ENCODE measurements at places on chromosomes 1 and 21. TPM values are rescaled to one million over a fixed set of nuclear protein-coding genes. Genes with fewer than 3 reads are reported as not detected.

The PODN gene
- 59.5 TPM for total RNA-seq

The OR2L8 gene
- total RNA-seq, result not detected

The RIT1 gene
- total RNA-seq, result 10.4 TPM

The SPRR3 gene
- not detected for total RNA-seq

The DNASE2B gene
- not detected for total RNA-seq

The ZMPSTE24 gene
- 36.6 TPM for total RNA-seq

The MTR gene
- 21.2 TPM for total RNA-seq

The ZMYND12 gene
- 1.2 TPM for total RNA-seq

The HSPB7 gene
- total RNA-seq, result 0.10 TPM

The TNFRSF4 gene
- total RNA-seq, result 5.9 TPM

The NHLH2 gene
- total RNA-seq, result not detected

The S100A16 gene
- total RNA-seq, result 164 TPM

The OPTC gene
- total RNA-seq, result not detected

The PLXNA2 gene
- 6.0 TPM for total RNA-seq

The NEGR1 gene
- 5.6 TPM for total RNA-seq

The MCOLN2 gene
- total RNA-seq, result 0.20 TPM

The DMRTA2 gene
- total RNA-seq, result not detected

The MORN1 gene
- total RNA-seq, result 5.7 TPM

The ATF3 gene
- 0.62 TPM for total RNA-seq

The LENEP gene
- total RNA-seq, result not detected

The TTC39A gene
- not detected for total RNA-seq

The GART gene
- 63.1 TPM for total RNA-seq

The LCE2A gene
- total RNA-seq, result not detected

The REN gene
- total RNA-seq, result not detected

The ACTL8 gene
- not detected for total RNA-seq

The SMIM12 gene
- 25.4 TPM for total RNA-seq

The PGBD5 gene
- under 0.01 TPM for total RNA-seq

The S100B gene
- total RNA-seq, result 0.62 TPM

Data from cardiac ventricle fibroblast (primary cell).